Right renal pelvis (tissue), 4 donors: ENCODE measurements at places on chromosomes 2 and 18.

GRCh38 chr2:18455236-18455862 is 105.1 kb downstream of the RDH14 start:
- no peak for DNase-seq

DNA sequence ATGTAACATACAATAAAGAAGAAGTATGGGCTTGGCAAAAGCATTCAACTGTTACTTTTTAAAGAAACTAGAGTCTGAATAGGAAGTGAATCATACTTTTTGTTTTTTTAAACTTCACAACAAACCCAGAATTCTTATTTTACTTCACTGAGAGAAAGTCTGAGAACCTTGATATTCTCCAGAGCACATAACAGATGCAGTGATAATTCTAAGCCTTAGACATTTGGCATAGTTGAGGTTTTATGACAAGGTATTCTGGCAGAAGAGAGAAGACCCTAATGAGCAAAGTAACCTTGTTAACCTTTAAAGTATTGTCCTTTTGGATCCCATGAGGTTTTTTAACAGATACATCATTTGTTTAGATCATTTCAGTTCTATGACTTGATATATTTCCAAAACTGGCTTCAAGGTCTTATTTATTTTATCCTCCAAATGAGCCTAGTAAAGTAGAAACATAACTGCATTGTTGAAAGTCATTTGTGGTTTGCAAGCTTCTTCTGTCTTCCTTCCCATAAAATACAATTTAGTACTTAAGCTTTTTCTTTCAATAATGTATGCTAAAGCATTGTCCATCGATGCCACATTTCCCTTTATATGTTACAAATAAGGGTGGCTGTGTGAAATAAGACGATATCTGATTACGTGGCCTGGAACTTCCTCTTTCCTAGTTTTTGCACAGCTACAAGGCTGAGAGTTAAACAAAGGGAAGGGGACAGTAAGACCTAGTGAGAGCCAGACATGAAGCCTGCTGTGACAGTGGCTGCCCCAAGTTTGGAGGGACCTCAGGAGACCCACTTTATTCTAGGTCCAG is 86.1 kb upstream of the ITPRID2 start:
- no peak for DNase-seq

DNA sequence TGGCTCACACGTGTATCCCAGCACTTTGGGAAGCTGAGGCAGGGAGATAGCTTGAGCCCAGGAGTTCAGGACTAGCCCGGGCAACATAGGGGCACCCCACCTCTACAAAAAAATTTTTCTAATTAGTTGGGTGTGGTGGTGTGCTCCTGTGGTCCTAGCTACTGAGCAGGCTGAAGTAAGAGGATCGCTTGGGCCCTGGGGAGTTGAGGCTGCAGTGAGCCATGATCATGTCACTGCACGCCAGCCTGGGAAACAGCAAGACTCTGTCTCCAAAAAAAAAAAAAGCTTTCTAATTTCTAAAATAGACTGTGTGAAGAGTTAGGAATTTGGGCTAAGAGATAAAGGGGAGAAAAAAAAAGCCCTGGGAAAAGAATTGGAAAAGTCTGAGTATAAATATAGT is 51.9 kb upstream of the NAB1 start:
- DNase-seq = no peak

DNA sequence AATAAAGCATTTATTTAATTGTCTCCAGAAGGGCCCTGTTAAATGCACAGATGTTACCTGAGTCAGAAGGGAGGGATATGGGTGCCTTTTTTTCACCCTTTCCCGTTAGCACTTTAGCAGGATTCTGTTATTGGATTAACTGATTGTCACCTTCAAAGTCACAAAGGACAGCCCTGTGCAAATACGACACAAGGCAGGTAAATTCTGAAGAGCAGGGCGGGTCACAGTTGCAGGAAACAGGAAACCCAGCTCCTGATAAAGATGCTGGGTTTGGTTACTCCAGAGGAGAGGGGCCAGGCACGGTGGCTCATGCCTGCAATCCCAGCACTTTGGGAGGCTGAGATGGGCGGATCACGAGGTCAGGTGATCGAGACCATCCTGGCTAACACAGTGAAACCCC is 11.4 kb upstream of the PKDCC start:
- DNase-seq = no peak

- DNase-seq = no peak
Measured at GRCh38 chr2:143481733-143482132, 352.5 kb downstream of the ARHGAP15 start.
